ENCODE measurements at places on chromosomes 16 and 17. TPM values are rescaled to one million over a fixed set of nuclear protein-coding genes. Genes with fewer than 3 reads are reported as not detected.
A peak's percentile ranks its signal among the peaks of the same experiment; 100 is the strongest.

Gene HOXB5
- 0.99 TPM for total RNA-seq

Gene KRT20
- not detected for total RNA-seq

Gene CTF1
- total RNA-seq, result 2.0 TPM

Gene ORAI3
- total RNA-seq, result 27.2 TPM

DNA sequence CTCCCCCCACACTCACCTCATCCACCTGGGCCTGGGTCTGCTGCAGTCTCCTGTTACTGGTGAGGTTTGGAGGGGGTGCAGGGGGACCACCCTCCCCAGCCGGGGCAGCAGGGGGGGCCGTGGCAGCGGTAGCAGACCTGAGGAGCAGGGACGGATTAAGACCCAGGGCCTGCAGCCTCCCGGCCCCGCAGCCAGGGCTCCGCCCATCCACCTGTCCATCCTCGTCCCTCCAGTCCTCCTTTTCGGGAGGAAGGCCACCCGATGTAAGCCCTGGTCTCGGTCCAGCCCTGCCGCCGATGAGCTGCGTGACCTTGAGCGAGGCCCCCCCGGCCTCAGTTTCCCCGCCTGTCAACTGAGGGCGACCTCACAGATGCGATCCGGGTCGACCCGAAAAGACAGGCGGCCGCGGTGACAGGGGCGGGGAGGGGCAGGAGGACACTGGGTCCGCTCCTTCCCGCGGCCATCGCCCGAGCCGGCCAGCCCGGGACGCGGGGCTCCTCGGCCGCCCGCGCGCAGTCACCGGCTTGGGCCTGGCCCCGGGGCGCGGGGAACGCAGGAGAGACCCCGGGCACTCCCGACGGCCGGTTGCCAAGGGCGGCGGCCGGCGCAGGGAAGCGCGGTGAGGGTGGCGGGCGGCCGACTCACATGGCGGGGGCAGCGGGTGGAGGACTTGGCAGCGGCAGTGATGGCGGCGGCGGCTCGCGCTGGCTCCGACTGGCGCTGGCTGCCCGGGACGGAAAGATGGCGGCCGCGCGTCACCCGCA lies at the start of gene VAMP2:
TSS of gene VAMP2 (minus strand) at position 716 of the 764 bp plus-strand sequence. CDS start at position 647, 69 bp downstream.
- no peaks in the 10 kb centered on the region for H3K27me3 ChIP-seq
- H3K4me3 ChIP-seq, result peak within 1 kb of the TSS; percentile 85
- peaks cover 52% of the 10 kb centered on the region for H3K4me1 ChIP-seq
- peak within 1 kb of the TSS; percentile 99 for H3K27ac ChIP-seq
- no peaks in the 10 kb centered on the region for H3K36me3 ChIP-seq

GRCh38 chr17:3766779-3767178 lies 34.2 kb downstream of the ITGAE start:
- no peaks in the 10 kb centered on the region for H3K36me3 ChIP-seq
- no peaks in the 10 kb centered on the region for H3K4me1 ChIP-seq

DNA sequence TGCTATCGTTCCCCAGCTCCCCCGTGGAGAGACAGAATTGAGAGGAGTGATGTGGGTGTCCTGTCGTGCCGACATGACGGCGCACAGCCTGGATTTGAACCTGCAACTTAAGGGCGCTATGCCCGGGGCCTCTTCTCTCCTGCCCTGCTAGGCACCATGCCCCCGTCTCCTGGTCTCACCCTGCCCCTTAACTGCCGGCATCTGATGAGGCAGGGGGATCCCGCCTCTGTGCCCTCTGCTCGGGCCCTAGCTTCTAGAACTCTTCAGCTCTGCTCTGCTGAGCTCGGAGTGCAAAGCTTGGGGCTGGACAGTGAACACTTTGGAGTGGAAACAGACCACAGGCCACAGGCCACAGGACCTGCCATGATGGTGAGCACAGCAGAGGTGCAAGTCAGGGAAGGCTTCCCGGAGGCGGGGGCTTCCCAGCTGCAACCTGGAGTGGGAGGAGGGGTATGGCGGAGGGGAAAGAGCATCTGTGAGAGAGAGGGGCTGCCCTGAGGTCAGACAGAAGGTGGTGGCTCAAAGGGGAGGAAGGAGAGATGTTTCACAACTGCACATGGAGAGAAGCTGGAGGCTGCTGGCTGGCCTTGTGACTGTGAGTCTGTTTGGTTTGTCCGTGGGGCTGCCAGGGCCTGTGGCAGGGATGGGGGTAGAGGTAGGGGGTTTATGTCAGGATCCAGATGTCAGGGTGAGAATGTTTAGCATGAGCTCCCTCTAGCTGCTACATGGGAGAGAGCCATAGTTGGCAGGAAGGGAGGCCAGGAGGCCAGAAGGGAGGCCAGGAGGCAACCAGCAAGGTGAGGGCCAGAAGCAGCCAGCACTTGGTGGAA lies 107.8 kb downstream of the CRLF3 start:
- no peak overlapping the region for H3K4me3 ChIP-seq
- no peaks in the 10 kb centered on the region for H3K36me3 ChIP-seq
- no peaks in the 10 kb centered on the region for H3K27me3 ChIP-seq
- no peak overlapping the region for H3K27ac ChIP-seq
- DNase-seq, result no peak
